ENCODE measurements at places on chromosomes 7 and 10.

GRCh38 chr7:111525100-111525499 is 37.2 kb downstream of the IMMP2L start:
- no peak for DNase-seq

- no peak for DNase-seq
These were observed 25.9 kb downstream of the TMEM106B start for GRCh38 chr7:12237007-12237406.

GRCh38 chr10:5555881-5556280 is 31.1 kb downstream of the CALML3 start:
- no peak for DNase-seq

DNA sequence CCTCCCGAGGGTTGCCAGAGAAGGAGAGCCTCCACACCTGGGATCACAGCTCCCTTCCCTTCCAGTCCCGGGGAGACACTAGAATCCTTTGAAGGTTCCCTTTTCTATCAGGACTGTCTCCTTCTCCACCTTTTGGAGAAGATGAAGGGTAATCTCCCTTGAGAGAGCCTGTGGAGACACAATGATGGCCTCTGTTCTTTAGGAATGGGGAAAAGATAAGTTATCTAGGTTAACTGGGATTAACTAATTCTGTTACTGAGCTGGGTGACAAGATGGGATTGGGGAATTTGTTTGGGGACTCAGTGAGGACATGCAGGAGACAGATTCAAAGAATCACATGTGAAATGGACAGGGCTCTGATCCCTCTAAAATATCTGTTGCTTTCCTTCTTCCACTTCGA is 181.1 kb upstream of the BMPER start:
- no peak for DNase-seq

DNA sequence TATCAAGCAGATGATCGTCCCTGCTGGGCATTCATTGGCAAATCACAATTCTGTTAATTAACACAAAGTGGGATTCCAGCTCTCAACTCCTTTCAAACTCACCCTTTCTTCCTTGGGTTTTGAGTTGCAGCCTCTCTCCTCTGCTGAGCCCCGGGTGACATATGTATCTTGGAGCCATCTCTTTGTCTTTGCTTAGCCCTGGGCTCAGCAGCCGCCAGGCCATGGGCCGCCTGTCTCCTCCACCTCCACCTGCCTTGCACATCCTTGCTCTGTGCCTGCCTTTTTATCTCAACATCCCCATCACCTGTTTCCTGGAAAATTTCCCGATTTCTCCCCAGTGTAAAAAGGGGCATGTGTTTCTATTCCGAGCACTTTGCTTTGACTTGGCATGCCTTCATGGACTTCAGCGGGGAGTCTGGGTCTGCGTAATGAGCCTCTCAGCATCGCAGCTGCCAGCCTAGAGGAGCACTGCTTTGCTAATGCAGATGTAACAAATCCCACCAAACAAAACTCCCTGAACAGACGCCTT is 141.3 kb upstream of the AGK start:
- no peak for DNase-seq

GRCh38 chr10:52778511-52779392 is 6.2 kb upstream of the MBL2 start:
- DNase-seq, result no peak

- no peak for DNase-seq
These were observed 20.5 kb downstream of the PIP4K2A start for GRCh38 chr10:22693860-22694259.

DNA sequence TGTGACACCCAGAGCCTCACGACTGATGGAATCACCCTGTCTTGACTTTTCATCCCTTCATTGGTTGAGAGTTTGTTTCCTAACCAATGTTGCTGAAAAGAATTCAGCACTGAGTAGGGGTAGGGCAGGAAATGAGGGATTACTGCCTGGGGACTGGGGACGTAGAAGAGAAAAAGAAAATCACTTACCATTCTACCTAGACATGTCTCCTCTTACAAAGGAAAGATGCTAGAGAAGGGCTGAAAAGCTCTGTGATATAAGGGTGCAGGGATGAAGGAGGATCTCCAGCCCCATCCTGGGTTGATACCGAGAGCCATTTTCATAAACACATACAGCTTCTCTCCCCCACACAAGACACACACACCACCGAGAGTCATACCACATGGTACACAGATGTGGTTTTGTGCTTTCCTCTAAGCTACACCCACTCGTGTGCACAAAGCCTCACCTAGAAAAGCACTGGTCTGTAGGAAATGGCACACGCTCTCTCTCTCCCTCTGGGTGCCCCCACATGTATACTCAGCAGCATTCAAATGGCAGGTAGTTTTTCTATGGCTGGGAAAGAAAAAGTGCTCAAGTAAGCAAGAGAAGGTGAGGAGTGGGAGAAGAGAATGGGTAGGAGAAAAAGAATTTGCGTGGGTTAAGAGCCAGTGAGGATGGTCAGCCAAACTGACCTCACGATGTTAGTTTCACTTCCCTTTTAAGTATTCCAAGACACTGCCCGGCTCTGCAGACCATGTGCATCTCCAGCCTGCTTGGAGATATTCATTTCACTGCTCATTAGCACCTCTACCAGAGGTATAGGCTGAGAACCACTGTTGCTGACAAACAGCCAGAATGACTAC is 85.8 kb downstream of the CALD1 start:
- DNase-seq, result no peak

DNA sequence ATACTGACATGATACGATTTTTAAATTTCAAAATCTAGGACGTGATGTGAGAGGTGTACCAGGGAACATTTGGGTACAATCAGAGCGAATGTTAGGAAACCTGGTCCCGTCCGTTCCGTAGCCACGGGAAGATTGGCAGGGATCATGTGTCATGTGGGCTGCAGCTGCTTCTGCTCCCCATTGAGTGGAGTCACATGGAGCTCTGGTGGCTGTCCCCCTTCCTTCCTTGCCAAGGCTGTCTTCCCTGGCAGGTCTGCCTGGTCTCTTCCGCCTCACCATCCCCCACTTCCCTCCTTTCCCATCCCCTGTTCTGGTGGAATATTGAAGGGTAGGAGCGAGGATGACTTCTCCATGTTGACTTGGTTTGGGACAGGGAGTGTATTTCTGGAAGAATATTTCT is 33.8 kb upstream of the FAM180A start:
- no peak for DNase-seq

GRCh38 chr10:47145290-47145934 is 154.6 kb upstream of the GDF10 start:
- no peak for DNase-seq

- no peak for DNase-seq
These were observed 335.0 kb downstream of the SFMBT2 start for GRCh38 chr10:7075851-7076250.

DNA sequence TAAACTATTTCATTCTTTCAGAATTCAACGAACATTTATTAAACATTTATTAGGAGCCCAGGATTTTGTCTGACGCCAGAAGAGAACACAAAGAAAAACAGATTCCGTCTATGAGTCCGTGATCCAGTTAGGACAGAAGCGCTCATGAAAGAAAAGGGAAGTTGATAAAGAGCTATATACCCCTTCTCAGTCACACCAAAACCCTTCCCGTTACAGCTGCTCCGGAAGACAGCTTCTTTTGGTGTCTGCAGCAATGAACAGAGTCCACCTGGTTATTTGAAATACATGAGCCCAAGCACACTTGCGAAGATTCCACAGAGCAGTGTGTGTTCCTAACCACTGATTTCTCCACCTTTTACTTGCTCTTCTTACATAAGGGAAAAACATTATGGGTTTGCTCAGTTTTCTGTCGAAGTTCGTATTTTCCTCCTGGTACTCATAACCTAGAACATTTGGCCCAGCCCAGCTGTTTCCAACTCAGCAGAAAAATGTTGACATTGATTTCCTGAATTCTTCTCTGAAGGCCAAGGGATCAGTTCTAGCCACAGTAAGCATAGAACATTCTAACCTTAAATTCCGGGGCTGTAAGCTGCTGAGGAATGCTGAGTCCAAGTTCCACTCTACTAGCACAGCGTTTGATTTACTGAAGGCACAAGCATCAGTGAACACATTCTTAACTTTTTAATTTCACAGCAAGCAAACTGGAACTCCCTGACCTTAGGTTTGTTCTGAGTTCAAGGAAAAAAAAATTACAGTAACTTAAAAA is 206.5 kb downstream of the SORCS1 start:
- DNase-seq, result no peak

DNA sequence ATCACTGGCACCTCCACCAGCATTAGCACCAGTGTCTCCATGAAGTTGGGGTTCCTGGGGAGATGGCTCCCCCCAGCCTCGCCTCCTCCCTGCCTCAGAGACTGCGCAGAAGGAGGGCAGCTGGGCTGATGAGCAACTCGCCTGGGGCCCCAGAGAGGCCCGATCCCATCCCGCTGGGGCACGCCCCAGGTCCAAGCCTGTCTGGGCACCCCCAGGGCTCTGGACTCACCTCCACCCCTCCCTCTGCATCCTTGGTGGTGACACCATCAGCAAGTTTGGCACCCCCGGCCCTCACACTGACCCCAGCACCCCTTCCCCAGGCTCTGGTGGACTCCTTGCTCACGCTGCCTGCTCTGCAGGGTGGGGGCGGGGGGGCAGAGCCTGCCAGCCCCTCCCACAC is 89.5 kb downstream of the LHPP start:
- no peak for DNase-seq

DNA sequence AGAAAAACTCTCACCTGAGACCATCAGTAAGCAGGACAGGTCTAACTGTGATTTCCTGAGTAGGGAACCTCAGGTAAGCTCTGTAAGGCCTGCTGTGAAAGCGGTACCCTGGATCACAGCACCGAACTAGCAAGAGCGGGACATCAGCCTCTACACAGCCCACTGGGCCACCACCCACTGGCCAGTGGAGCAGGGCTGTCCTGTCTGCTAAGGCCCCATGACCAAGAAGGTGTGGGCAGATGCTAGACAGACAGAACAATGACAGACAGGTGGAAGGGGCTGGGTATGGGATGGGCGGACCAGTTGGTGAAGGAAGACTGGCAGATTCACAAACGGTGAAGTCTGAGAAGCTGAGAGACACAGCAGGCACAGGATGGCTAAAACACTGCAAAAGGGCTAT is 79.4 kb upstream of the DDC start:
- no peak for DNase-seq

DNA sequence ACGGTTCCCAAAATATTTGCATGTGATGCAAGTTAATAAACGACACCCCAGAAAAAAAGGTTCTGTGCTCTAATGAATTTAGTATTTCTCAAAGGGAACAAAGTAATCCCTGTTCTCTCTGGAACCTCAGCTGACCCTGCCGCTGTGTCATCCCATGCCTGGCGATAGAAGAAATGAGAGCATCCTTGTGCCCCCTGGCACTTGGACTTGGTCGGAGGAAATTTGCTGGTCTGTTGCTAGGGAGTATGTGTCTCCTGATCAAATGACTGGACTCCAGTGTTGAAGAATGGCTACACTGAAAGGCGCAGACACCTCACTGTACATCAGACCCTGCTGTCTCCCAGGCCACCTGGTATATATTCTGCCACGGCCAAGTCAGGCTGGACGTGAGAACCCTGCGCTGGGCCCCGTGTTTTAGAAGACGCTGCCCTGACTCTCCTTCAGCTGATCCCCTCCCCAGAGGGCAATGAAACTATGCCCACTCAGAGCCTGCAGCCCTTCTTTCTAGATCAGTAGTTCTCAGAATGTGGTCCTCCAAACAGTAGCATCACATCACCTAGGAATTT is 67.2 kb downstream of the THNSL1 start:
- no peak for DNase-seq

DNA sequence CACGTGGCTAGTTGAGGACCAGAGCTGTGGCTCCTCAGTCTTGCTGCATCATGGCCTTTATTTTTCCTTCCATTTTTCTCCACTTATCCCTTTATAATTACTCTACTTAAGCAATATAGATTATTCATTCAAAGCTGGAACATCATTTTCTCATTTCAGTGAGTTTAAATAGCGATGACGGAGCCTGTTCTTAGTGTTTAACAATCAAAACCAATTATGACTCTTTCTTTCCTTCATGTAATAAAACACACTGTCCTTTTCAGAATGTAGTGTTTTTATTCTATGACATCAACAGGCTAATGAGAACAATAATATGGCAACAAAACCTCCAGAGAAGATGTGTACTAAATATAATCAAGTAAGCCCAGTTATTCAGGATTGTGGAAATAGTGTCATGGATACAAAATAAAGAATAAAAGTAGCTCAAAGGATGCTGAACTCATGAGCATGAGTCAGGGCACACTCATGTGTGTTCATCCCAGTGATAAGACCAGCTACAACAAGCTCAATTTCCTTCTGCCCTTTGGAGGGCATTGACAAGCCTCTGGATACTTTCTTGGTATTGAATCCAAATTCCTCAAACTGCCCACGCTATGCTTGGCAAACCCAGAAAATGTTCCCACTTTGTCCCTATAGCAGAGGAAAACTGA is 188.4 kb downstream of the CYP26A1 start:
- DNase-seq, result no peak

- DNase-seq, result no peak
These were observed 4.7 kb downstream of the GLI3 start for GRCh38 chr7:42232275-42232674.

- DNase-seq, result no peak
These were observed 124.9 kb upstream of the NPVF start for GRCh38 chr7:25353196-25353595.

DNA sequence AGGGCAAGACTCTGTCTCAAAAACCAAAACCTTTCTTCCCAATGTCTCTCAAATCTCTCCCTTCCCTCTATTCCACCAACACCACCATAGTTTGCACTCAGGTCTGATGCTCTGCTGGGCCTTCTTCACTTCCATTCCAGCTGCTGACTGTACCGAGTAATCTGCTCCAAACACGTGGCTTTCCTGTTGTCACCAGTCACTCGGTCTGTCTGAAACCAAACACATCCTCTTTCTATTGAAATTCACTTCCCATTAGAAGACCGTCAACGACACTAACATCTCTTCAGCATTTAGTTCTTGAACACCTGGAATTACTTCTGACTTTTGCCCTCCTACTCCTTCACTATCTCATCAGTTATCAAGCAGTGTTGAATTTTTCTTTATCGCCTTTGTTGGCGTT is 4.7 kb upstream of the NRF1 start:
- DNase-seq, result no peak

DNA sequence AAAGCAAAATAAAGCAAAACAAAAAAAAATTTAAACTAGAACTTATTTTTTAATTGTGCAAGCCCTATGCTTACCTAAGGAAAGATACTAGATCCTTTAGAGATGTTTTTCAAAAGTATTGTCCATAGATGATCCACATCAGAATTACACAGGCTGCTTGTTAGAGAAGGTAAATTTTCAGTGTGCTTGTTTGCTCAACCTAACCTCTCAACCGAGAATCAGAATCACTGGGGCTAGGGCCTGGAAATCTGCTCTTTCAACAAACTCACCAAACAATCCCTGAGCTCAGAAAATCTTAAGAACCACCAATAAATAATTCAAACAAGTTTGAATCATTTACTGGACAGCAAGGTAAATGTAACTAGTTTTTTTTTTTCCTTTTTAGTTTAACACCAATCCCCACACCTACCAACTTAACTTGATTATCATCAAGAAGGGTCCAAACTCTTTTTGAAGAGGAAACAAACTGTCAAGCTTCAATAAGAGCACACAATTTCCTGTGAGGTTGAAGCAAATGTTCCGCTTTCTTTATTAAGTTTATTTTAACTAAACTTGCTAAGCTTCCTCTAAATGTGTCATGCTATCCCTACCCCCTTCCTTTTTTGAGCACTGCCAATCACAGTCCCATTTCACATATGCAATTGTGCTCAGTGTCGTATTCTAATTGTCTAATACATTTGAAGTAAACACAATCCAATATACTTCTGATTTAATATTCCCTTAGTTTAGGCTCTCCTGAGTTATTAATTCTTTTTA is 7.4 kb upstream of the TSPAN33 start:
- DNase-seq, result no peak
